ENCODE measurements at places on chromosomes 2 and 18.

DNA sequence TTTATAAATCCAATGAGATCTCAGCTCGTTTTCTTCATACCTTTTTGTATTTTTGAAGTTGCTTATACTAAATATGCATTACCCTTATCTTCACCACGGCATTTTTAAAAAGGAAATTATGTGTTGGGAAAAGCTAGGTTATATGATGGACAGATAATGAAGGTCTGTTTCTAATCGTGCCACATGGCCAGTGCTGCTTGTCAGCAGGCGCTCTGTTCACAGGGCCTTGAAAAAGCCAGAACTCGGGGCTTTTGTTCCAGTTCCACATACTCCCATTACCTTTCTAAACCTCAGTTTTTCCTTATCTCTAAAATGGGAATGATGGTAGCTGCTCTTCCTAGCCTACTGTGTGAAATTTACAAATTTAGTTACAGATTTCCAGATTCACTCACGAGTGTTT lies 42.0 kb downstream of the EPAS1 start:
- H3K27me3 ChIP-seq = no peaks in the 10 kb centered on the region
- DNase-seq = no peak
- H3K36me3 ChIP-seq = no peaks in the 10 kb centered on the region
- H3K27ac ChIP-seq = peak overlapping the region; percentile 16
- H3K4me3 ChIP-seq = no peak overlapping the region

GRCh38 chr18:62721839-62722795 lies 6.8 kb downstream of the PHLPP1 start:
- no peak overlapping the region for H3K4me3 ChIP-seq
- no peak for DNase-seq
- no peaks in the 10 kb centered on the region for H3K36me3 ChIP-seq
- no peak overlapping the region for H3K27ac ChIP-seq

GRCh38 chr2:128474962-128475361 lies 156.3 kb upstream of the HS6ST1 start:
- no peak overlapping the region for H3K27ac ChIP-seq
- H3K4me1 ChIP-seq = peaks cover 7% of the 10 kb centered on the region
- DNase-seq = no peak
- H3K4me3 ChIP-seq = no peak overlapping the region
- H3K27me3 ChIP-seq = peaks cover 26% of the 10 kb centered on the region
- no peaks in the 10 kb centered on the region for H3K36me3 ChIP-seq

- H3K4me3 ChIP-seq = no peak overlapping the region
- DNase-seq = peak; percentile 73
- H3K36me3 ChIP-seq = no peaks in the 10 kb centered on the region
These were observed 72.4 kb upstream of the CCDC150 start for GRCh38 chr2:196566961-196567666.

- H3K4me1 ChIP-seq = no peaks in the 10 kb centered on the region
- no peak for DNase-seq
- no peak overlapping the region for H3K27ac ChIP-seq
These were observed 73.1 kb upstream of the PDE1A start for GRCh38 chr2:182499706-182500470.

- no peaks in the 10 kb centered on the region for H3K4me1 ChIP-seq
- H3K27me3 ChIP-seq = no peaks in the 10 kb centered on the region
- DNase-seq = no peak
- no peak overlapping the region for H3K27ac ChIP-seq
These were observed 969.6 kb upstream of the PIK3C3 start for GRCh38 chr18:40985436-40985835.
